Activated CD4-positive, alpha-beta T cell treated with anti-CD3 and anti-CD28 coated beads, Interleukin-2, amount 50 U/mL, for 16 hours (primary cell): ENCODE measurements at places on chromosomes 6 and 20.

DNA sequence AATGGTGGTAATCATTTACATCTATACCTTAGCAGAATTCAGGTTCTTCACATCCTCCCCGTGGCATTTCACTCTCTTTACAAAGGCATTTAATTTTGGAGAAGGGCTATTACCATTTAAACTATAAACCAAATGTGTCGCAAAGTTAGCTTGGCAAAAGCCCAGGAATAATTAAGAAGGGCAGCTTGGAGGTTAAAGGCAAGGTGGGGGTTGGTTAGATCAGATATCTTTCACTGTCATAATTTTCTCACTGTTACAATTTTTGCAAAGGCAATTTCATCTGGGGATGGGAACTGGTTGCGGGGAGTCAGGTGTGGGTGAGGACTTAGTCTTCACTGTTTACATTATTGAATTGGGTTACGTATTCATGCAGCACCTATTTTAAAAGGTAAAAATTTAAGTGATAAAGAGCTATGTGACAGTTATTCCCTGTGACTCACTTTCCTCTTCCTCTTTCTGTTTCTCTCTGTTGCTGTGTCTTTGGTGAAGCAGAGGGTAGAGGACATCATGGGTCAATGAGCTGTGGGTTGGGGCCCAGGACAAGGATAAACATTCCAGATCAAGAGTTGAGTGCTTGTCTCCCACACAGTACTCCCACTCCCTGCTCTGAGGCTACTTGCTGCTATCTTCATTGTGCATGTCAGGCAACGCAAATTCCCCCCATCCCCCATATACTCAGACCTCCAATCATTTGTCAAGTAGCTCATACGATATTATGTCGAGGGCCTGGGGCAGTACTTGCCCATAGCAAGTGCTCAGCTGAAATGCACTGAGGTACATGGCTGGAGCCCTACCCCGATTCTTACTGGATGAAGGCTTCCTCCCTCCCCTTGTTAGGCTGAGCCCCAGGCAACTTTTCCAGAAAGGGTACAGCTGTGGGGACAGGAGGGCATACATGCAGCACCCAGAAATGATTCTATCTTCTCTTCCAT lies 223.1 kb upstream of the MYLIP start:
- no peak for DNase-seq

- no peak for DNase-seq
Measured at GRCh38 chr6:22320750-22321149, 23.9 kb upstream of the PRL start.

DNA sequence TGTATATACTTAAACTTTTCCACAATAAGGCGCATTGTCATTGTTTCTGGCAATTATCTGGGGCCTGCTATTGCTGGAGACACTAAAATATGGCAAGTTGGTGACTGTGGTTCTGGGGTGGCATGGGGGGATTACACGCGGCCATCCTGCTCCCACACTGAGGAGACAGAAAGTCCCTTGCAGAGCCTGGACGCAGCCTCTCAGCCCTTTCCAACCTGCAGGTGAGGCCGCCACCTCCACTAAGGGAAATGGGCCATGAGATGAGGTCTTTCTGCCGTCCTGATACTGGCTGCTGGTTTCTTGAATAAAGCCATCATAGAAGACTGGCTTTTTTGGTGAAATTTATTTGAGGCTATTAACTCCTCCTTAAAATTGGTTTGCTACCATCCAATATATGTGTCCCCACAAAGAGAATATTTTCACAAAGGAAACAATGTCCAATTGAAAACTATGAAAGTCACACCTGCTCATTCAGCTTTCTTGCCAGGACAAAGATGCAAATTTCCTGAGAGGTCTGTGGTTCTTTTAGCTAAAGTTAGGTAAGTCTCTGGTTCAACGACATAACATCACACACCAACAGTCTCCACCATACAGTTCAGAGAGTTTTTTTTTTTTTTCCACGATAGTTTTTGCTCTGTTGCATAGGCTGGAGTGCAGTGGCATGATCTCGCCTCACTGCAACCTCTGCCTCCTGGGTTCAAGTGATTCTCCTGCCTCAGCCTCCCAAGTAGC lies 13.0 kb downstream of the TXNDC5 start:
- no peak for DNase-seq

GRCh38 chr6:40369891-40370290 lies 217.3 kb downstream of the LRFN2 start:
- peak; percentile 2 for DNase-seq

- no peak for DNase-seq
Measured at GRCh38 chr6:9007027-9007426, 571.7 kb upstream of the SLC35B3 start.

GRCh38 chr6:1290086-1290485 lies 21.8 kb upstream of the FOXQ1 start:
- no peak for DNase-seq

DNA sequence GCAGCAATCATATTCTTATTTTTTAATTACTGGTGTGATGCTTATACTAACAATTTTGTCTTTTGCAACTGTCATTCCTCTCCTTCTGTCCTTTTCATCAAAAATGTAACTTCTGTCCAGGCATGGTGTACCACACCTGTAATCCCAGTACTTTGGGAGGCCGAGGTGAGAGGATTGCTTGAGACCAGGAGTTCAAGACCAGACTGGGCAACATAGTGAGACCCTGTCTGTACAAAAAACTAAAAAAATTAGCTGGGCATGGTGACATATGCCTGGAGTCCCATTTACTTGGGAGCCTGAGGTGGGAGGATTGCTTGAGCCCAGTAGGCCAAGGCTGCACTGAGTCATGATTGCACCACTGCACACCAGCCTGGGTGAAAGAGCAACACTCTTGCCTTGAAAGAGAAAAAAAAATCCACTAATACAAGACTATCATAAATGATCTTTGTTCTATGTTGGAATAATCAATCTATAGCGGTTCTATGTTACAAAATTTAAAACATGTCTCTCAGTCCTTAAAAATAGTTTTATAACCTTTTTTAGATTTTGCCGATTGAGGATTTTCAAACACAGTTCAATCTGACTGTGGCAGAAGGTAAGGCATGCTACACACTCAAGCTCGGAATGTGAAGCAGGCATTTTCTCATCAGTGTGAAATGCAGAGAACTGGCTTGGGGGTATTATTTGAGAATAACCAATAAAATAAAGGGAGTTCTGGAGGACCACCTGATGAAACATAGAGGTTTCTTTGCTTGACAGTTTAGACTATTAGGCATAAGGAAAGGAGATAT lies 70.4 kb downstream of the ENPP1 start:
- DNase-seq = no peak

- no peak for DNase-seq
Measured at GRCh38 chr20:39358052-39358451, 395.9 kb downstream of the DHX35 start.

GRCh38 chr20:35768731-35769664 lies 2.8 kb upstream of the PHF20 start:
- DNase-seq = peak; percentile 59

DNA sequence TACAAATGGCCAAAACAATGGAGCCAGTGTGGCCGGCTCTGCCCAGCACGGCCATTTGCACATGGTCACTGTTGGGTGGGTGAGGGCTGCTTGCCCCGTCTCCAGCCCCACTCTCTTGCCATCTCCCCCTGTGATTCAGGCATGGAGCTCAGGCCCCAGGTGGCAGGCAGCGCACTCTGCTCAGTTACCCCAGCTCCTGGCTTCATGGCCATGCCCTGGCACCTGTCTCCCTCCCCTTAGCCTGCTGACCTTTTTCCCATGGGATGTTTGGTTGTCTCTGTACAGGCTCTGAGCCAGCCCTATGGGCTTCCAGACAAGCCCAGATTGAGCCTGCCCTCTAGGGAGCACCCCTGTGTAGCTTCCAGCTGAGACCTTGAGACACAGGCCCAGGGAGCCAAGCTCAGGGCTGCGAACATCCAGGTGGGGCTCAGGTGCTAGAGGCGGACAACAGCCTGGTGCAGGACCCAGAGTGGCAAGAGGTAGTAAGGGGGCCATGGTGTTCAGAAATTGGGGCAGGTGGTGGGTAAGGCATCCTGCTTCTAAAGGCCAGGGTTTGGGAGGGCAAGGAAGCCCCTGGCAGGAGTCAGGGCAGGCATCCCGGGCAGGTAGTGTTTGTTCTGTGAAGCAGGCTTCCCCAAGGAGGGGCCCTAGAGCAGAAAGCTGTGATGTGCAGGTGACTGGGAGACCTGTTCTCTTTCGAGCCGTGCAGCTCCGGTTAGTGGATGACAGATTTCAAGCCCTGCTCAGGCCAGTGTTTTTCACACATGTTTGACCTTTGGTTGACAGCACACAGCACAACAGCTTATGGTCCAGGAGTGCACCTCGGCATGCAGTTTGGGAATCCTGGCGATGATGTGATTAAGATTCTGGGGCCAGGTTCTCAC lies 17.7 kb downstream of the SYNJ2 start:
- DNase-seq = no peak

DNA sequence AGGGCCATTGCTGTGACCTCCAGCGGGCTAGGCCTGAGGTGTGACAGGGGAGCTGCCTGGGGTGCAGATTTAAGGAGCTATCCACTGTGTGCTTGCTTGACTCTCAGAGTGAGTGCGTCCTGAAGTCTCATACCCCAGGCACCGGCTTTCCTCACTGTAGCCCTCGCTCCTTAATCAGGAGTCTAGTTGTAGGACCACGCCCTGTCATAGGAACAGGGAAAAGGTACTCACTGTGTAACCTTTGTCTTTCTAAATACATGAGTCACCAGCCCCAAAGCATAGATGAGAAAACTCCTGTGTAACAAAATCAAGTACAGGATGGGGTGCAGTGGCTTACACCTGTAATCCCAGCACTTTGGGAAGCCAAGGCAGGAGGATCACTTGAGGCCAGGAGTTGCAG lies 141.7 kb downstream of the TMEM242 start:
- DNase-seq = no peak

GRCh38 chr20:37295595-37295994 lies 6.1 kb downstream of the MANBAL start:
- no peak for DNase-seq

DNA sequence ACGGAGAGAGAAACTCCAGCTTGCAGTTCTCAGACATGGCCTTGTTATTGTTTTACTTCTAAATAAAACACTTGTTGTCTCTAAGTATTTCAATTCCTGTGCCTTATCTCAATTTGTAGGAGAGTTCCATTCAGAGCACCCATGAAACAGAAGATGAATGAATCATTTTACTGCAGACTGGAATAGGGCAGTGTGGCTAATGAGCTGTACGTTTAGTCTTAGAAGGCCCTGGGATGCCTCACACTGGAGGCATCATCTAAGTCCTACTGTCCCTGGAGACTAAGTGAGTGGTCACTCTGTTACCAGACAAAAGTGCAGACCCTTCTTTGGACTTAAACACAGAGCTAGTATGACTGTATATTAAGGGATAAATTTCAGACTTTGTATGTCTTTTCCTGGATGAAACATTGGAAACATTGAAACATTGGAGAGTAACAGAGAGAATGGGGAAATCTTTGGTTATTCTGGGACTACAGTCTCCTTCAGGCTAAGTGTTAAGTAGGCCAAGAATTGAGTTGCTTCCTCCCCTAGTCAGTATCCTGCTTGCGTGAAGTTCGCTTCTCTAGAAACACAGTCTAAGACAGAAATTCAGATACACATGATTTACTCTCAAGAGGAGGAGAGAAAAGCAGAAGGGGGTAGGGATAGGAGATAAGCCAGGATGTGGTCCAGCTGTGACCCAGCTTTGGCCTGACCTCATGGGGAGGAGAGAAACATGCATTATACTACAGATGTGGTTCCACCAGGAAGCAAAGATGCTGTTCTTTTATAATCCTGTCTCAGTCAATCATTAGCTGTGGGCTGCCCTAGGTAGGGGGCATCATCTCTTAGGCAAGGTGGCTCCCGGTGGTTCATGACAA lies 167.4 kb upstream of the BMP2 start:
- no peak for DNase-seq

- DNase-seq = no peak
Measured at GRCh38 chr6:103079867-103080266, 1686.4 kb downstream of the GRIK2 start.
